CD8-positive, alpha-beta memory T cell (primary cell): ENCODE measurements at places on chromosomes 5 and 9. TPM values are rescaled to one million over a fixed set of nuclear protein-coding genes. Genes with fewer than 3 reads are reported as not detected.

PTBP3 gene
- 45.0 TPM for polyA plus RNA-seq

ENTR1 gene
- 13.1 TPM for polyA plus RNA-seq

GRCh38 chr5:172558076-172558976 is 82.7 kb upstream of the NEURL1B start:
- DNase-seq, result no peak

- no peak for DNase-seq
Measured at GRCh38 chr5:134510970-134511795, 14.3 kb upstream of the JADE2 start.

- DNase-seq, result no peak
Measured at GRCh38 chr9:6132650-6133049, 83.0 kb upstream of the IL33 start.

GRCh38 chr5:122492675-122493074 is 180.6 kb downstream of the SNCAIP start:
- DNase-seq, result no peak

- DNase-seq, result no peak
Measured at GRCh38 chr5:155229135-155229534, 215.6 kb downstream of the KIF4B start.

DNA sequence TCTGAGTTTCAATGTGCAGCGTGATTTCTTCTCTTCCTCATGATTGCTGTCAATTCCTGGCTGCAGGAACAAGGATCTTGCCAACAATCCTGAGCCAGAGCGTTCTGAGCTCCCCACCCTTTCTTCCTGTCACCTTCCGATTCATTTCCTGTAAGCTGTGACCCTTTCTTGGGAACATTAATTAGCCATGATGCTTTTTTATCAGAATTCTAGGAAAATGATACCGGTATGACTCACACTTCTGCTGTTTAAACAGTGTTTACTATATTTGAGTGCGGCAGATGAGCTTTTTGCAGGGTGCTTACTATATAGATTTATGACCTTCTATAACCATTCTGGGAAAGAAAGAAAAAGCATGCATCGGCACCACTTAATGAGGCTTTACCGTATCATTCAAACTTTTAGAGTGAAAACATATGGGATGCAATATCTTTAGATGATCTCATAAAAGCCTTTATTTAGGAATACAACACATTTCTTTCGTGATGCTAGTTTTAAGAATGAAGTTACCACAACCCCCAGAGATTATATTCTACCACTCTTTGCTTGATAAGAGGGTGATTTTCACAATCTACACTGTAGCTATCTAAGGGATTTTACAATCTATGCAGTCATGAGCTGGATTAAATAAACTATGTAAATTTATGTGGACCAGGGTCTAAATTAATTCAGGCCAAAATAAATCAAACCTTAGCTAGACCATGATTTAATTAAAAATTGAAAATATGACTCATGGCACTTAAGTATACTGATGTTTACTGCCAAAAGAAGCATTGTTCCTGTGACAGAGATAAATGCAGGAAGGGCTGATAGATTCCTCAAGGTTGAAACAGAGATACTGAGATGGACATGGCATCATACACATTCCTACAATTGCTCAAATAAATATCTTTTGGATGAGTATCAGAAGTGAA is 38.0 kb upstream of the OSMR start:
- DNase-seq, result no peak

DNA sequence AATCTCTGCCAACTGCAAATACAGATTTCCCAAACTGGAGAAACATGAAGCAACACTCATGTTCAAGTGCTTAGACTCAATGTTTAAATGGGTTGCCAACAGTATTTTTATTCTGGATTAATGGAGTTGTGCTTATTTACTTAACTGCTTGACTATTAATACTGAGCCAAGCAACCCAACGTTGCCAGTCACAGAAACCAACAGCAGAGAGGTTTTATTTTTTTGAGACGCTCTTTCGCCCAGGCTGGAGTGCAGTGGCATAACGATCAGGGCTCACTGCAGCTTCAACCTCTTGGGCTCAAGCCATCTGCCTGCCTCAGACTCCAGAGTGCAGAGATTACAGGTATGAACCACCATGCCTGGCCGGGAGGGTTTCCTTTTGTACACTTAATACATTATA is 8.5 kb upstream of the TMEM268 start:
- no peak for DNase-seq

DNA sequence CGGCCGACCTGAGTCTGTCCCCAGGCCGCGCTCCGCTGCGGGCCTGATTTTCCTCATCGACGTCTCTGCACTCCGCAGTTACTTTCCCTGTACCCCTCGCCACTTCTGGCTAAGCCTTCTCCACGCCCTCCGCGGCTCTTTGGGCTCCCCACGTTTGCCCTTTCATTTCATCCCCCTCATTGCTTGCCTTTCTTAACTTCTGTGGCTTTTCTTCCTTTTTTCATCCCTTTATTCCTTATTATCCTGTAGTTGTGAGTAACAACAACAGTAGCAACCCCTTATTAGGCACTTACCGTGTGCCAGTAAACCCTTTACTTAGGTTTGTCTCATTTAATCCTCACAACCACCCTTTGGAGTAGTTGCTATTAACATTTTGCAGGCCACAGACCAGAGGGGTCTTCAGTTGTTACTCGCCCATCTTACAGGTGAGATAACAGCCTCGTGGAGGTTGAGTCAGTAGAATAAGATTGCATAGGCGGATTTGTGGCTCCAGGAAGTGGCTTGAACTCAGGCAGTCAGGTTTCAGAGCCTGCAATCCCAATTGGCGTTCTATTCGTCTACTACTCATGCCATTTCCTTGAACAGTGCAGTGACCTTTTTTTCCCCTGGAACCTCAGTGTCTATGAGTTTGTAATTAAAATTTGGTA is 724 bp downstream of the TCERG1 start:
- DNase-seq, result no peak
